Activated effector memory CD4-positive, alpha-beta T cell treated with Interleukin-2 at 50 U/mL for 16 hours (primary cell): ENCODE measurements at places on chromosomes 1 and 21.

DNA sequence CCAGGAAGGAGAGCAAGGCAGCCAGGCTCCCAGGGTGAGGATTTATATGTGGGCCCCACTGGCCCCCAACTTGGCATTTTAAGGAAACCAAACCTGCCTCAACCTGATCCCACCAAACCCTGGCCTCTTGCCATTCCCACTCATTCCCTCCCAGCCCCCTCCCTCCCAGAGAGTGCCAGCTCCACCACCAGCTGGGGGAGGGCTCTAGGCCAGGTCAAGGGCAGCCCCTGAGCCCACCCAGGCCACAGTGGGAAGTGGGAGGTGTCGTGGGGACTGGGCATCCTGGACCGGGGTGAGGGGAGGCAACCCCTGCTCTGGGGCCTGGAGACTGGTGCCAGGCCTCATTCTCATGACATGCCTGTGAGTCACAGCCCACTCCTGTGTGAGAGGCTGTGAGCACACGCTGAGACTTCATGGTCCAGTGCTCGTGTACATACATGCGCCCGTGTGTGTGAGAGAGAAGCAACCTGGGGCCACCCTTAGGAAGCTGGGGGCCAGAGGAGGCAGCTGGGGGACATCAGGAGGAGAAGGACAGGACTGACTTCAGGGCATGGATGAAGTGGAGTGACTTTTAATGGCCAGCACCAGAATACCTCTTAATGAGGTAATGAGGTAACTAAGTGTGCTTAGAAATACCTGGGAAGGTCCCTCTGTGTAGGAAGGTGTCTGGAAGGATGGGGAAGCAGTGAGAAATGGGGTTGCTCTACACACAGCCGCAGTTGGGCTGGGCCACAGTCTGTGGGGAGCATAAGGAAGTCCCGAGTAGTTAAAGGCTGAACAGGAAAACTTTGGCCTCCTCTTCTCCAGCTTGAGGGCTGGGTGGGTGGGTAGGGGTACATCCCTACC is at the start of gene S100A2:
S100A2 (minus strand) TSS at position 316 of the 846 bp plus-strand sequence. CDS start 1,967 bp downstream, outside the sequence.
- peak; percentile 30 for DNase-seq

DNA sequence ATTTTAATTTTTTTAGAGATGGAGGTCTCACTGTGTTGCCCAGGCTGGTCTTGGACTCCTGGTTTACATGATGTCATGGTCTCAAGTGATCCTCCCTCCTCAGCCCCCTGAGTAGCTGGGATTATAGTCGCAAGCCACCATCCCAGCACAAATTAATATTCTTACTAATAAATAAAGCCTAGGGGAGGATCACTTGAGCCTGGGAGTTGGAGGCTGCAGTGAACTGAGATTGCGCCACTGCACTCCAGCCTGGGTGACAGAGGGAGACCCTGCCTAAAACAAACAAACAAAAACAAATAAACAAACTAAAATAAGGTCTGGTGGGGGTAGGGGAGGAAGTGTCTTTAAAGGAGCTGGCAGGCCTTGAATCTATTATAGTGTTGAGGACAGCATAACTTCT is 8.7 kb upstream of the GADD45A start:
- no peak for DNase-seq

- DNase-seq: no peak
Measured at GRCh38 chr1:195150768-195151167, 1457.5 kb downstream of the KCNT2 start.

GRCh38 chr1:184656221-184656620 is 98.4 kb downstream of the EDEM3 start:
- no peak for DNase-seq
